ENCODE measurements at places on chromosomes 13 and 19. TPM values are rescaled to one million over a fixed set of nuclear protein-coding genes. Genes with fewer than 3 reads are reported as not detected.

DNA sequence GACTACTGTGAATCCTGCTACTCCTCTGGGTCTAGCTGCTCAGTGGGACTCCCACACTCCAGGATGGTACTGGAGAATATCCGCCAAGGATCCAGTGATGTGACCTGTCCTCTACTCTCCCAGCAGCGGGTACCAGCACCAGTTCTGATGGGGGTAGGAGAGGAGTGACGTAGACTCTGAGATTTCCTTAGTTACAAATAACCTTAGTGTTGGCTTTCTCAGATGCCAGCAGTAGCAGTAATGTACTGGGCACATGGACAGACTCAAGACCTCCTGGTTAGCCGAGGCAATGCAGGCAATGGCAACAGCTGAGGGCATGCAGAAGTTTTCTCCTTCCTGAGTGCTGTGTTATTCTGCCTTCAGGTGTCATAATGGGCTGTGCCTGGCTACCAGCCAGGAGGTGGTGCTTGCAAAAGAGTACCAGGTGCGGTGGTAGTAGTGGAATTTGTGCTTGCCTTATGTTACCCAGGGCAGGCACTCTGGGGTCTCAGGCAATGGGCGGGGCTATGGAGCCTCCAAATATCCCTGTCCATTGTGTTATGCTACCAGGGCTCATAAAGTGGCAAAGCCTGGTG lies 105.3 kb upstream of the KLF5 start:
- H3K27ac ChIP-seq, result no peak overlapping the region
- peak; percentile 39 for DNase-seq
- no peaks in the 10 kb centered on the region for H3K4me1 ChIP-seq
- peaks cover 12% of the 10 kb centered on the region for H3K36me3 ChIP-seq
- no peak overlapping the region for H3K4me3 ChIP-seq

KIR2DL4 gene
- total RNA-seq, result not detected

KLHL1 gene
- not detected for total RNA-seq

IL11 gene
- total RNA-seq, result 4.2 TPM

NUMBL gene
- total RNA-seq, result 21.1 TPM

DNA sequence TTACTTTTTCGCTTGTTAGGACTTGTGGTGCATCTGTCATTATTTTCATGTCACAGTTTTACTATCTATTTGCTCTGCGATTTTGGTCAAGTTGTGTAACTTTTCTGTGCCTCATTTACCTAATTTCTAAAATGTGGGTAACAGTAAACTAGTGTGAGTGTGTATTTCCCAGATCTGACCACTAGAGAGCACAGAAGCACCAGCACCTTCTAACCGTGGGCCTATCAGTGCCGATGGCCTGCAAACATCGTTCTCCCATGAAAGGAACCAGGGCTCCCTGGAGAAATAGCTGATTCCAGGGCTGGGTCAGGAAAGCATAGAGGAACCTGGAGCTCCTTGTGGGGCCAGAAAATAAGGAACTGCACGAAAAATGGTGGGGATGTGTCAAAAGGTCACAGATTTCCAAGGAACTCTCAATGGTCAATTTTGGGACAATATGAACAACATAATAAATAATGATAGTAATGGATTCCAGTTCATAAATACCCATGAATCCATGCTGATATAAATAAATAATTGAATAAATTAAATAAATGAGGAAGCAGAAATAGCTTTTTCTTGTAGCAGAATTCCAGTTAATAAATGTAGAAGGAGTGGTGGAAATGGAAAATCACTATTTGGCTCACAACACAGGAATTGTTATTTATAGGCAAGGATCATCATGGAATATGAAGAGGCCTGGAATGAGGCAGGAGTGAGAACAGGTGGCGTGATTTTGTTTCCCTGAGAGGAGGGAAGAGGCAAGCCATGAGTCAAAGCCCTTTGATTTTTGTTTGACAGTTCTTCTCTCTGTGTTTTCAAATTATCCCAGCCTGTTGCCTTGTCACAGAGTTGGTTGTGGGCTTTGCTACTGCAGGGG lies 31.1 kb downstream of the CEACAM8 start:
- peaks cover 24% of the 10 kb centered on the region for H3K27me3 ChIP-seq
- H3K36me3 ChIP-seq, result peaks cover 6% of the 10 kb centered on the region
- DNase-seq, result peak; percentile 60
- no peak overlapping the region for H3K4me3 ChIP-seq

DNA sequence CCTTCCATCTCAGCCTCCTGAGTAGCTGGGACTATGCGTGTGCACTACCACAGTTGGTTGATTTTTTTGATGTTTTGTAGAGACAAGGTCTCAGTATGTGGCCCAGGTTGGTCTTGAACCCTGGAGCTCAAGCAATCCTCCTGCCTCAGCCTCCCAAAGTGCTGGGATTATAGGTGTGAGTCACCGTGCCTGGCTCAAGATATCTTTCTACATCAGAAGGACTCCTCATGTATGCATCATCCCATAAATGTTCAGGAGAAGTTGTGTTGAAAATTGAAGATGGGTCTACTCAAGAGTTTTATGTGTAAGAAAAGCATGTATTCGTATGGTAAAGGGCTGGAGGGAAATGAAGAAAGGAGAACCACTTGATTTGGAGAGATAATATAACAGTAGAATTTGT lies 71.8 kb upstream of the STK24 start:
- no peaks in the 10 kb centered on the region for H3K27me3 ChIP-seq
- H3K4me3 ChIP-seq, result no peak overlapping the region
- DNase-seq, result no peak
- no peak overlapping the region for H3K27ac ChIP-seq

EFNB2 gene
- 45.7 TPM for total RNA-seq

SYT3 gene
- not detected for total RNA-seq

GPR12 gene
- total RNA-seq, result not detected

DNA sequence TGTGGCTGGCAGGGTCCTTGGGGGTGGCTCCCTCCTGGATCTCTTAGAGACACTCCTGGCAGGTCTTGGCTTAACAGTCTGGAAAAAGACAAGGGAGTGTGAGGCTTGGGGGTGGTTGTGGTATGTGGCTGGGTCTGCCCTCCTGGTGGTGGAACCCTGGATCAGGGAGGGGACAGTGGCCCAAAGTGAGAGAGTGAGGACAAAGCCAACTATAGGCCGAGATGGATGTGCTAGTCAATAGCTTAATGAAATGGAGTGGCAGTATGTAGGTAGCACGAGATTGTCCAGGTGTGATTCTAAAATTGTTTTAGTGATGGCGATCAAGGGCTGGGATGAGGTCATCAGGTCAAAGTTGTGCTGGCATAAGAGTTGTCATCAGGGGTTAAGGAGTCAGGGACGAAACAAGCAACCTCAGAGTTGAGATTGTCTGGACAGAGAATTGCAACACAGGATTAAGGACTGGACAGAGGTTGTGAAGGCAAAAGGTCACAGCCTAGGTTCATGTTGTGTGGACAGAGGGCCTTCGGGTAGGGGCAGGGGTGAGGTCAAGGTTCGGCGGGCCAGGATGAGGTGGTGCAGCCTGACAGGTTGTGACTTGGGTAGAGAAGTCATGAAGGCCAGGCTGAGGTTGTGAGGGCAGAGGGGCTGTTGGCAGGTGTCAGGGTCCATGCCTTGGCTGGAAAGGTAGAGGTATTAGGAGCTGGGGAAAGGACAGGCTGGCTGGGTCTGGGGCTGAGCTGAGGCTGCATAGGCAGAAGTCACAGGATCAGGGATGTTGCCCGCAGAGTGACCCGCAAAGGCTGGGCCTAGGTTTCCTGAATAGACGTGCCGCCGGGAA lies 4.5 kb upstream of the RASAL3 start:
- no peak overlapping the region for H3K4me3 ChIP-seq
- no peak for DNase-seq
- no peak overlapping the region for H3K27ac ChIP-seq
- no peaks in the 10 kb centered on the region for H3K36me3 ChIP-seq

DNA sequence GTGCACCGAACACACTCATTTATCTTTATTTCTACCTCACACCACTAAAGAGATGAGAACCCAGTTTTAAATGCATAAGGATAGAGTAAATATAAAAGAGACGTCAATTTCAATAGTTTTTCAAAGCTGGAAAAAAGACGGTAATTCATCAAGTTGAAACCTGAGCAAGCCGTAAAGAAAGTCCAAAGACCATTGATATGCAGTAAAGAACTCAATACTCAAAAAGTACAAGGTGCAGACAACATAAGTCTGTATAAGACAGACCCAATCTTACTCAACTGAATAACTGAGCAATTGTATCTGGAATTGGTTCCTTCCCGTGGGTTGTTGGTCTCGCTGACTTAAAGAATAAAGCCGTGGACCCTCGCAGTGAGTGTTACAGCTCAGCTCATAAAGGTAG lies 82.1 kb downstream of the SERP2 start:
- no peak overlapping the region for H3K27ac ChIP-seq
- H3K4me3 ChIP-seq, result no peak overlapping the region
- peaks cover 6% of the 10 kb centered on the region for H3K4me1 ChIP-seq
- no peaks in the 10 kb centered on the region for H3K27me3 ChIP-seq
- no peak for DNase-seq

DNA sequence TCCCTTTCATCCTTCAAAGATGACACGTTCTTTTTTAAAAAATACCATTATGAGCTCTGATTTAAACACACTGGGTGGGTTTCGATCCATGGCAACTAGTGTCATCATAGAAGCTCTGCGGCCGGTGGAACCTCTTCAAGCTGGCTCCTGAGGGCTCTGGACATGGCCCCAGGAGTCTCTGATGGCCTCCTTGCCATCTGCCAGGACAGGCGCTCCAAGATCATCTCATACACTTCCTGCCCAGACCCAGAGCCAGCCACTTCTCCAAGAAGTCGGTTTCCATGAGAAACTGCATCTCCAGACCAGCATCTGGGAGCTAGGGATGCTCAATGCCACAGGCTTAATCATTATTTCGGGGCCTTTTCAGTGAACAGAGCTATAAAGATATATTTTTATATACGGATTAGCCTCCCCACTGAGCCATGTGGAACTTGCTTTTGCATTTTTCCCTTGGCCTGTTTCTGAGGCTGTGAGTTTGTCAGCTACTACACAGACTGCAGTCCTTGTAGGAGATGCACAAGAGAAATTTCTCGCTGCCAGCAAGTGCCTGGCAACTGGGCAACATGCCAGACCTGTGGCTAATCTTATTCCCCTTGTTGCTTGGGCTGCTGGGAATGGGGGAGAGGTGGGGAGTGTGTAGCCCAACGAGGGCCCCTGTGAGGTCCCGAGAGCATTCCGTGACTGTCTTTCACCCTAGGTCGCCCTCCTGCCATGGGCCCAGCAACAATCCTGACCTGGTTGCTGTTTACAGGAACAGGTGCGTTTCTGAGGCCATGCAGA lies 15.9 kb downstream of the SUGP1 start:
- no peaks in the 10 kb centered on the region for H3K4me1 ChIP-seq
- no peak overlapping the region for H3K4me3 ChIP-seq
- H3K36me3 ChIP-seq, result peaks cover 59% of the 10 kb centered on the region
- H3K27me3 ChIP-seq, result no peaks in the 10 kb centered on the region
- no peak for DNase-seq

DNA sequence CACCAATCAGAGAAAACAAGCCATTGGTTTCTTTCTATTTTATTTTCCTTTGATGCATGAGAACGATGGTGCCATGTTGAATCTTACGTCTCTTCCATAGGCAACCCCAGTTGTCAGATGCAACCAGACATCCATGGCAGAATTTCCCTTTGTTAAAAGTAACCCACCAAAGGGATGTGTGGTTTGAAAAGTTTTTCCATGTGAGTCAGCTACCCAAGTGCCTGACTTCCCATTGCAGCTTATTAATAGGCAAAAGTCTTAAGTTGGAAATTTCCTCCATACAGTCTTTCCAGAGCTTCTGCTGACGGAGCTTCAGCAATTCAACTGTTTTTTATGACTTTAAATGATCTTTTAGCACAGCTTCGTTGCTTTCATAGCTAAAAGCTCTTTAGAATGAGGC lies 73.8 kb upstream of the FAM216B start:
- no peaks in the 10 kb centered on the region for H3K36me3 ChIP-seq
- H3K27ac ChIP-seq, result no peak overlapping the region
- no peak overlapping the region for H3K4me3 ChIP-seq
- no peaks in the 10 kb centered on the region for H3K4me1 ChIP-seq
- no peaks in the 10 kb centered on the region for H3K27me3 ChIP-seq

- peaks cover 13% of the 10 kb centered on the region for H3K27me3 ChIP-seq
- no peak overlapping the region for H3K27ac ChIP-seq
- no peak overlapping the region for H3K4me3 ChIP-seq
- peak; percentile 54 for DNase-seq
- H3K36me3 ChIP-seq, result peaks cover 6% of the 10 kb centered on the region
Measured at GRCh38 chr19:4547303-4548237, 7.7 kb upstream of the LRG1 start.

GRCh38 chr19:47122359-47123335 lies 8.0 kb upstream of the SAE1 start:
- no peaks in the 10 kb centered on the region for H3K36me3 ChIP-seq

DNA sequence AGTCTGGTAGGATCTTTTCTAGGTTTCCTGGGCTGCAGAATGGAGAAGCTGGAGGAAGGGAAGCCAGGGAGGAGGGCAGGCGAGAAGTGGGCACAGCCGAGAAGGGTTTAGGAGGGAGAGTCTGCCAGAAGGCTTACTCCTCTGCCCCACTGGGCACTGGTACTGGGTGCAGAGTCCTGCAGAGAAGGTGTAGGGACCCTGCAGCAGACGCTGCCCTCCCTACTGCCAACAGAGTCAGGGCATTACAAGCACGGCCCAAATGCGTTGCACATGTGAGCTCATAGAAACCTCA lies 726 bp upstream of the PEPD start:
- H3K27me3 ChIP-seq, result peaks cover 10% of the 10 kb centered on the region
- H3K36me3 ChIP-seq, result peaks cover 11% of the 10 kb centered on the region
- H3K27ac ChIP-seq, result peak overlapping the region; percentile 40
- peaks cover 17% of the 10 kb centered on the region for H3K4me1 ChIP-seq
- no peak for DNase-seq

- H3K27me3 ChIP-seq, result no peaks in the 10 kb centered on the region
- H3K4me1 ChIP-seq, result peaks cover 6% of the 10 kb centered on the region
- peak overlapping the region; percentile 81 for H3K4me3 ChIP-seq
- H3K36me3 ChIP-seq, result peaks cover 37% of the 10 kb centered on the region
- H3K27ac ChIP-seq, result peak overlapping the region; percentile 83
- no peak for DNase-seq
Measured at GRCh38 chr19:48953990-48954594, 583 bp upstream of the BAX start.

GRCh38 chr19:12647047-12647446 lies 19.5 kb downstream of the MAN2B1 start:
- no peak for DNase-seq
- H3K36me3 ChIP-seq, result peaks cover 20% of the 10 kb centered on the region
- no peaks in the 10 kb centered on the region for H3K4me1 ChIP-seq
- no peak overlapping the region for H3K4me3 ChIP-seq
- no peaks in the 10 kb centered on the region for H3K27me3 ChIP-seq

DOCK9 gene
- 77.0 TPM for total RNA-seq

DNA sequence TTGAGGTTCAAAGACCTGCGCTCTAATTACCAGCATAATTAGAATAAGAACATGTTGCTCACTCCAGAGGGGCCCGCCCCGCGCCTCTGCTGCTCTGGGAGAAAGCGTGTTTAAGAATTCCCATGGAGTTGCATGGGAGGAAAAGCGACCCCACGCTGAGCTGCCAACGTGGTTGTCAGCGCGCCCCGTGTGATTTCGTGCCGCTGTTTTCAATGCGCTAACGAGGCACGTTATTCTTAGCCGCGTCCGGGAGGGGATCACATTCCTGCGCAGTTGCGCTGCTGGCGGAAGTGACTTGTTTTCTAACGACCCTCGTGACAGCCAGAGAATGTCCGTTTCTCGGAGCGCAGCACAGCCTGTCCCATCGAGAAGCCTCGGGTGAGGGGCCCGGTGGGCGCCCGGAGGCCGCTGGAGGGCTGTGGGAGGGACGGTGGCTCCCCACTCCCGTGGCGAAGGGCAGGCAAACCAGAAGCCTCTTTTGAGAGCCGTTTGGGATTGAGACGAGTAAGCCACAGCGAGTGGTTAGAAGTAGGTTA lies 173.8 kb upstream of the SOX1 start:
- peaks cover 7% of the 10 kb centered on the region for H3K36me3 ChIP-seq
- no peaks in the 10 kb centered on the region for H3K27me3 ChIP-seq
- H3K4me3 ChIP-seq, result no peak overlapping the region
- H3K4me1 ChIP-seq, result no peaks in the 10 kb centered on the region

Measured in MCF 10A (cell line).